Thoracic aorta (tissue), 2 donors: ENCODE measurements at places on chromosomes 2 and 18. TPM values are rescaled to one million over a fixed set of nuclear protein-coding genes. Genes with fewer than 3 reads are reported as not detected.

GRCh38 chr2:110980339-110981062 lies 140.2 kb upstream of the BCL2L11 start:
- DNase-seq: no peak

DNA sequence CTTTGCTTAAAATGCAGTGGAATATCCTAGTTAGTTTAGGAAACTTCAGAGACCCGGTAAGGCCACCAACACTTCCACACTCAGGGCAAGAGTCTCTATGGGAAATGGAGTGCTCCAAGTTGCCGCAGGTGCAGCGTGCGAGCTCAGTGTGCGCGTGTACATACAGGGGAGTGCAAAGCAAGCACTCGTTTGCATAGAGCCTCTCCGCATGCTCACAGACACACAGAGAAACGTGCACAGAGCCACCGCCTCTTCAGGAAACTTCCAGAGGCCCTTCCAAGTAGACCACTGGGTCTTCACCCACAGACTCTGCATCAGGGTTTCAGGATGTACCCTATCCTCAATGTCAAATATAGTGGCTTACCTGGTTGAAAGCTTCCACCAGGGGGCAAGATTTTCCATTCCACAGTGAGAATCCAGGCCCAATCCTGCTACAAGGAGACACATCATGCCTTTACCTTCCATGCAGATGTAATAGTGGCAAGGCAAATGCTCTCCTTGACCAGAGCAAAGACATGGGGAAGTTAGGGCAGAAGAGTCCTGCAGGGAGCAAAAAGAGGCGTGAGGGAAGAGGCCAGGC lies 513.0 kb upstream of the MYT1L start:
- no peak for DNase-seq

- no peak for DNase-seq
Observed at GRCh38 chr2:102397209-102397608, 25.8 kb upstream of the IL18RAP start.

GRCh38 chr18:22385718-22386117 lies 32.0 kb downstream of the CTAGE1 start:
- DNase-seq: no peak

DNA sequence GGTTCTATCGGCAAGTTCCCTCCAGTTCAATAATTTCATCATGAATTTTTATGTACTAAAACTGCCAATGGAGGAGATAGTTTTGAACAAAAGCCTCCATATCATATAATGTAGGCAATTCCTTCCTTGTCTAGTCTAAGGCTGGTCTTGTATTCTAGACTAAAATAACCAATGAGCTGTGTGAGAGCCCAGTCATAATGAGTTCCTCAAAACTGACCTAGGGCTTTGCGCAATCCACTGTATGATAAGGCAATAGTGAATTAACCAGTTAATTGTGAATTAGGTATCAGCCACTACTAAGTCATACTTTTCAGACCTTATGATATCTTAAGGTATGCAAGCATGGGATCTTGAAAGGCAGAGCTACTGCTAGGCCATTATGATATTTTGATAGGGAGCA lies 7.6 kb upstream of the UXS1 start:
- DNase-seq: no peak

DNA sequence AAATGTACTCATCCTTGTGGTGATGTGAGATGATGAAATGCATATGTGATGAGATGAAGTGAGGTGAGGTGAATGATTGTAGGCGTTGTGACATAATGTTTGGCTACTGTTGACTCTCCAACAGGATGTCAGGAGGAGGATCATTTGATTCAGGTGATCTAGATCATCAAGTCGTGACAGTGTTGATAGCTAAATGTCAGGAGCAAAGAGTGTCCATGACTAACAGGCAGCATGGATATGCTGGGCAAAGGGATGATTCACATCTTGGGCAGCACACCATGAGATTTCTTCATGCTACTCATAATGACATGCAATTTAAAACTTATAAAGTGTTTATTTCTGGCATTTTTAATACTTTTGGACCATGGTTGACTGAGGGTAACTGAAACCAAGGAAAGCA lies 40.2 kb upstream of the UBXN4 start:
- DNase-seq: no peak

DNA sequence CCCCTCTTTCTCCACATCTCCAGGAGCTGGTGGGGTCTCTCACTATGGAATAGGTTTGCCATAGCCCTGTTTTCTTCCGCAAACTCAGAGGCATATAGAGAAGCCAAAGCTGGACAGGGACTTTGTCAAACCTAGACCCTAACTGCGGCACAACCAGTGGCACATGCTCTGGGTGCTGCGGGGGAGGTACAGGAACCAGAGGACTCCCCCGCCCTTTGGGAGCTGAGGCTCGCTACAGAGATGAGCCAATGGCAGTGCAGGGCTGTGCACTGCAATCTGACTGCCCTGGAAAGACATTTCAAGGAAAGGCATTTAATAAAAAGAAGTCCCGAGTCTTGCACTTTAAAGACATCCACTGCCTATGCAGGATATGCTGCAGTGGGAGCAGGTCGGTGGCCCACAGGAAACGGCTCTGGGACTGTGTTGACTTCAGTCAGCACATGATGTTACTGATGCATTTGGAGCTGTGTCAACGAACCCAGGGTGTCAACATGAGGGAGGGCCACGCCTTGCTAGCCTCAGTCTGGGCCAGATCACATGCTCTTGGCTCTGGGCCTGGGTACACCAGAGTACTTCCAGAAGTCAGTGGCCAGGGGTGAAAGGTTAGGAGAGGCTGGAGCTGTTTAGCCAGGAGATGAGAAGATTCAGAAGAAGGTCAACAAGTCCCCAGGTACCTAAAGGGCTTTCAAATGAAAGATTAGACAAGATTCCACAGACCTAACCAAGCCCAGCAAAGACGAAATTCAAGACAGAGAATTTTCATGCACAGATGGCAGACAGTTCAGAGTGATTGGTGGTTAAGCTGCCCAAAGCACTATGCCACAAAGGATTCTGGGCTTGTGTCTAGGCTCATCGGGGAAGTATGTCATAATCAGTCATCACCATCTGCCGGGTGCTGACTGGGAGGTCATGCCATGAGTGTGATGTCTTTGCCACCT lies 8.2 kb downstream of the SLC35F6 start:
- DNase-seq: peak; percentile 70

DNA sequence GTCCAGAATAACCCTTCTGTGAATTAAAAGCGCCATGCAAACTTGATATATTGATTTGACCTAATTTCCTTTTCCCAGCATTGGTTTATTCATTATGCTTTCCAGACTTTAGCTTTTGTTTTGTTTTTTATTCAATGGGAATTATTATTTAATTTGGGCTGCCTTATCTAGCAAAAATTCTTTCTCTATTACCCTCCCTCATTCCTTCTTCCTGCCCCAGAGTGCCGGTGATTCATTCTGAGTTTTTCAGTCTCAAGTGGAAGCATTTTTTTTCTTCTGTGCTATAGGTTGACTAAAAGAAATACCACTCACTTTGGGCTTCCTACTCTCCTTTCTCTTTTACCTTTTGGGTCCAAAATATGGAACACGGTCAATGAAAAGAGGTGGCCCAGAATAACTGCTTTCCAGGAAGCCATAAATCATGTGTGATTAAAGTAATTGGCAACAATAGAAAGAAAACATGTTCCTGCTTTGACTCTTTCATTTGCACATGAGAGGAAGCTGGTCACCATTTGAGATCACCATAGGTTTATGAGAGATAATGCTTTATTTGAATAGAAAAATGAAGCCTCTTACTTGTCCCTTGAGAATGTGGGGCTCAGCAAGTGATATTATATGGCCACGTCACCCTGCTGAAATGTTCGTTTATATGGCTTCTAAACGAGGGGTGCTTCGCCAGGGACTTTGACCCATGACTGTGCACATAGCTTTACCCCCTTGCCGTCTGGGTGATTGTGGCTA lies 422.8 kb upstream of the ZEB2 start:
- DNase-seq: no peak

The KANSL1L gene
- total RNA-seq: 35.1 TPM

The SNRNP27 gene
- 98.7 TPM for total RNA-seq

The REEP1 gene
- 20.9 TPM for total RNA-seq

The UGT1A8 gene
- total RNA-seq: not detected

The GNAL gene
- 20.4 TPM for total RNA-seq

The ZNG1B gene
- 34.1 TPM for total RNA-seq

The FBXO36 gene
- 2.4 TPM for total RNA-seq
